ENCODE measurements at places on chromosomes 2 and 18.

GRCh38 chr2:72825257-72826155 lies at the start of gene EXOC6B:
Gene EXOC6B, minus strand, starts transcription at chr2:72826033.
- peak; percentile 83 for DNase-seq

DNA sequence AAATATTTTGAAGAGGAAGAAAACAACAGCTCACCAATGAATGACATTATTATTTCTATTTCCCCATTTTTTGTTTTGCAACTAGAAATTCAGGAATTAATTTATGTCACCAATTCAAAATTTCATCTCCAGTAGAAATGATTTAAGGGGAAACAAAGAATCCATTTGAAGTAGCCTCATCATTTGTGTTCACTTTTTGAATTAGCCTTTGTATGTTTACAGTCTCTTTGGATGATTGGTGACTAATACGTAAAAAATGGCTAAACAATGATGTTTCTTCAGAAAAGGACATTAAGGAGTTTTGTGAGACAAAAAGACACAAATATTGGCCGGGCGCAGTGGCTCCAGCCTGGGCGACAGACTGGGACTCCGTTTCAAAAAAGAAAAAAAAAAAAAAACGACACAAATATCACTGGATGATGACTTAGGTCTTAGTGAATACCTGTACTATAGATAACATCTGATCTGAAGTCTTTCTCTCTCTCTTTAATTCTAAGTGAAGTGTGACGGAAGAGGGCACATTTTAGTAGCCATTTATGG lies 313.2 kb downstream of the PIK3C3 start:
- DNase-seq, result no peak

DNA sequence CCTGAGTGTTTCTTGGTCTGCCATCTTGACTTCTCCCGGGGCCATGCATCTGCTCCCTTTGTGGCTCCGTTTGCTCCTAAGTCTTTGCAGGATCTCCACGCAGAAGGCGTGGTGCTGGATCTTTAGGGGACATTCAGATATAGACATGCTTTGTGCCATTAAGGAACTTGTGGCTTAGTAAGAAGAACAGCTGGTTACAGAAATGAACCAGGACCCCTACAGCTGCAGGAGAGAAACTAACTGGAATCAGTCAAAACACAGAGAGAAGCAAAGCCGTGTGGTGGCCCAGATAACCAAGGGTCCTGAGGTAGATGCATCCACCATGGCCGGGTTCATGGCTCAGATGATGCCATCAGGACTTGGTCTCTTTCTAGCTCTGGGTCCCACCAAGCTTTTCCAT lies 97.6 kb downstream of the SH3RF3 start:
- no peak for DNase-seq

DNA sequence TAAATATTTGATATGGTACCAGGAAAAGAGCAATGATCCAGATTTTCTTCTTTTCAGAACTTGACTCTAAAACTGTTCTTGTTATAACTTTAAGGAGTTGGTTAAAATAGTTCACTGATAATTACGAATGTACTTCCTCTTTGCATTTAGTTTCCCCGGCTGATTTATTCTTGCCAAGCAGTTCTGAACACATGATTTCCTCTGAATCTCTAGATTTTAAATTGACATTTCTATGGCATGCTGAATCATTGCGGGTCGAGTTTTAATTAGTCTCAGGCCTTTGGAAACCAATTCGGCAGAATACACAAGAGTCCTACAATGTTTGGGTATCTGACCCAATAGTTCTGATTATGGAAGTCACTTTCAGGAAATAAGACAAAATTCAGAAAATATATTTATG lies 37.3 kb upstream of the DNAH7 start:
- DNase-seq, result no peak

Data from NCI-H524 (cell line).